ENCODE measurements at places on chromosomes 6 and 20.

DNA sequence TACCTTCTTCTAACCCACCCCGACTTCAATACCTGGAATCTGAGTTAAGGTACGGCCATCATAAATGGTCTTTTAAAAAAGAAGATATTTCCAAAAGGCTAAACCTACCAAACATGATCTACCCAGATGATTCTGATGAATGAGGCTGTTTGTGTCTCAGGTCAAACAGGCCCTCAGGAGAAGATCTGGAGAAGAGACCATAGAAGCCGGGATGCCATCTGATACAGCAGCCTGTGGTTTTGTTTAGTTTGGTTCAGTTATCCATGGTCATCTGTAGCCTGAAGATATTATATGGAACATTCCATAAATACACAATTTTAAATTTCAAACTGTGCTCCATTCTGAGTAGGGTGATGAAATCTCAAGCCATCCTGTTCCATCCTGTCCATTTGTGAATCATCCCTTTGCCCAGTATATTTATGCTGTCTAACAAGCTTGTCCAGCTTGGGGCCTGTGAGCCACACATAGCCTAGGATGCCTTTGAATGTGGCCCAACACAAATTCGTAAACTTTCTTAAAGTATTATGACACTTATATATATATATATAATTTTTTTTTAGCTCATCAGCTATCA, 4.0 kb upstream of the CAP2 start:
- DNase-seq = no peak

DNA sequence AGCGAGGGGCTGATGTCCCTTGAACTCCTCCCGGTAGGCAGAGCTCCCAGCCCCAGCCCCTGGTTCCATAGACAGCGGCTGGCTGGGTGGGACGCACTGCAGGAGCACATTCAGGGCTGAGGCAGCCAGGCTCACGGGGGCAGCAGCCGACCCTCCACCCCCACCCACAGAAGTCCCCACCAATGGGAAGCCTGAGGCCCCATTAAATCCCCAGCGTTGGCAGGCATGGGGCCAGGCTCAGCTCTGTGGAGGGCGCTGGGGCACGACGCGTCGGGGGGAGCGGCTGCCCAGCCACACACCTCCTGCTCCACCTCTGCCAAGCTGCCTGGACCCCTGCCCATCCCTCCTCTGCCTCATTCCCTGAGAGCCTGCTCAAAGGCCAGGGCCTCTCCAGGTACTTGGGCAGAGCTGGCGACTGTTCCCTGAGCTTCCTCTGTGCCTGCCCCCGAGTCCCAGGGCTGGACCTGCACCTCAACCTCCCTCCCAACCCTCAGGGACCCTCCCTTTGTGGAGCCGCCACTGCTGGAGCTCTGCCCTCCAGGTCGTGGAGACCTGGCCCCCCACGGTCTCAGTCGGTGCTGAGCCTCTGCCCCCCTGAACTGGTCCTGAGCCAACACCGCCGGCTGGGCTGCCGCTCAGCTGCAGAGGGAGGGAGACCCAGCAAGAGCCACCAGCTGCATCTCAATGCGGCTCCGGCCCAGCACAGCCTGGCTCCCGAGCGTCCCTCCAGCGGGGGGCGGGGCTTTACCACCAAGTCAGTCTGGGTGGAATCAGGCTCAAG, 9.1 kb downstream of the CHRNA4 start:
- no peak for DNase-seq

DNA sequence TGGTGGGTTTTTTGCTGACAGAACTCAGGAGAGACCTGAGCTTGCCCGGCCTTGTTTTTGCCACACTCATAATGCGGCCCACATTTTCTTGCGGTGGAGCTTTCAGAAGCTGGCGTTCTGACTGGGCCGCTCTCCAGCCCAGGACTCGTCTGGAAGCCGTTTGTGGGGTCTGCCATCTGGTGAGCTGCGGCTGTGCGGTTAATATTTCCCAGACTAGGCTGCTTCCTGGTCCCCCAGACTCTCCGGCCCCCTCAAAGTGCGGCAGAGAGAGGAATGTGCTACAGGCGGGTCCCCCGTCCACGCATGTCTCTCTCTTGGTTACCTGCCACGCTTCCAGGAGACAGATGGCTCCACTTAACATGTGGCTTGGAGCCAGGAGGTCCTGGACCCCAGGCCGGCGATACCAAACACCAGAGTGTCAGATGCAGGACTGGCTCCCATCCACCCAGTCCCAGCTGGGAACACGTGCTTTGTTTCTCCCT, 128.9 kb upstream of the PMEPA1 start:
- DNase-seq = no peak

DNA sequence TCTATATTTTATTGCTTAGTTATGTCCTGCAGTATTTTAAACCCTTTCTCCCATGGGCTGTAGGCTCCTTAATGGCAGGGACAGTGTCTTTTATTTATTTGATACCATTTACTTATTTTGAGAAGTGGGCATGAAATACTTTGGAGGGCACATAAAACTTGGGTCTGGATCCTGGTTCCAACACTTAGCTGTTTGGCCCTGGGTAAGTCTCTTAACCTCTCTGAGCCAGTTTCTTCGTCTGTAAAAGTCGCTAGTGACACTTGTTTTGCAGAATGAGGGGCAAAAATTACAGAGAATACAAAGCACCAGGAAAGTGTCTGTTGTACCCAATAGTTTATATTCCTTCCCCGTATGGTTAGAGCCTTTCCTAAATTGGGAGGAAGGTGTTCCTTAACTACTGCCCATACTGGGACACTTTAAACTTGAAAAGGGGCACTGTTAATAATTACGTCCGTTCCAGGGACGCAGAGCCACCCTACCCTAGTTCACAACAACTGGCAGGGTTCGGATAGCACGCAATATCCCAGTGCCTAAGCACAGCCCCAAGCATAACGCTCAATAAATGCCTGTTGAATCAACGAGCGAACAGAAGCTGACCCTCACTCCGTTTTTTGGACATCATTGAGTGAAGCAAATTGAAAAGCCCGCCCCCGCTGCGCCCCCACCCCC, 6.0 kb upstream of the ARMC12 start:
- no peak for DNase-seq

- DNase-seq = peak; percentile 68
These were observed 1.7 kb upstream of the TMEM170B start for GRCh38 chr6:11535801-11536230.

DNA sequence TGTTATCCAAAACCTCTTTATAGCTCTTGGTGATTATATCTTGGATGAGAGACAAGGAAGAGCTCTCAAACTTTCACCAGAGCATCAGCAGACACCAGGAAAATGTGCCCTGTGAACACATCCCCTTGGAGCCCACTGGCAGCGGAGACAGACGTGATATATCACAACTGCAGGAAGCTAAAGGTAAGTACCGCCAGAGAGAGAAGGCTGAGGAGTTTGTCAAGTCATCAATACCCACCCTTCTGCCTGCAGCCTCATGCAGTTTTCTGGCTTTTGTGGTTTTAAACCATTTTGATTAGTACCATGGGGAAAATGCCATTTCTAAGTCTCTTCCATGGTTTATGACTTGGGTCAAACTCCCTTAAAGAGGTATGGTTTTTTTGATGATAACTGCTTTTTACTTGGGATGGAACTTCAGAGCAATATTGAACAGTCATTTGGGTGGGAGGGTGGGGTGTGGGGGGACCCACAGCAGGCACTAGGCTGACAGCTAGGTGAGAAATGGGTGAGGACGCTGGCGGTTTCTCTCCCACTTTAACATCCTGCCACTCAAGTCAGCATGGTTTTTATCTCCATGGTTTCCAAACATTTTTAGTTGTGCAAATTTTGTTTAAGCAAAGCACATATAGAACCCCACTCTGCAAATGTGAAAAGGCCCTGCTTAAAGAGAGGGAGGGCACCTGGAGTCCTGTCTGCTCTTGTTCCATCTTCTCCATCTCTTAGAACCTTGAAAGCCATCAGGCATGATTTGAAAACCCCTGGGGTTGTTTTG, 108.4 kb downstream of the SCML4 start:
- no peak for DNase-seq

- DNase-seq = peak; percentile 71
These were observed 35.9 kb downstream of the PLCG1 start for GRCh38 chr20:41173161-41173721.

GRCh38 chr6:36245572-36246061, 24.2 kb upstream of the PNPLA1 start:
- DNase-seq = no peak

DNA sequence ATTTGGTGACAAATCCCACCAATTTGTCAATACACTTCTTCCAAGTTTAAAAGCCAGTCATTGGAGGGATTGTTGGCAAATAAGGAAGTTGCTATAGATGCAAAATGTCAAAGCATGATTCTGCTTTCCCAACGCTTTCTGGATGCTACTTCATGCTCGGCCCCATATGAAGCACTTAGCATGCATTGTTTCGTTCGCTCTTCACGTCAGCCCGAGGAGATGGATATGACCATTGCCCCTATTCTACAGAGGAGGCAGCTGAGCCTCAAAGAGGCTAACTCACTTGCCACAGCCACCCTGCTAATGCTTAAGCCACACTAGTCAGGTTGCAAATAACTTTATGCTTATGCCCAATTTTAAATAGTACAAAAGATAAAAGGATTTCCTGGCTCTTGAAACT, 2.8 kb upstream of the NXT1 start:
- no peak for DNase-seq

DNA sequence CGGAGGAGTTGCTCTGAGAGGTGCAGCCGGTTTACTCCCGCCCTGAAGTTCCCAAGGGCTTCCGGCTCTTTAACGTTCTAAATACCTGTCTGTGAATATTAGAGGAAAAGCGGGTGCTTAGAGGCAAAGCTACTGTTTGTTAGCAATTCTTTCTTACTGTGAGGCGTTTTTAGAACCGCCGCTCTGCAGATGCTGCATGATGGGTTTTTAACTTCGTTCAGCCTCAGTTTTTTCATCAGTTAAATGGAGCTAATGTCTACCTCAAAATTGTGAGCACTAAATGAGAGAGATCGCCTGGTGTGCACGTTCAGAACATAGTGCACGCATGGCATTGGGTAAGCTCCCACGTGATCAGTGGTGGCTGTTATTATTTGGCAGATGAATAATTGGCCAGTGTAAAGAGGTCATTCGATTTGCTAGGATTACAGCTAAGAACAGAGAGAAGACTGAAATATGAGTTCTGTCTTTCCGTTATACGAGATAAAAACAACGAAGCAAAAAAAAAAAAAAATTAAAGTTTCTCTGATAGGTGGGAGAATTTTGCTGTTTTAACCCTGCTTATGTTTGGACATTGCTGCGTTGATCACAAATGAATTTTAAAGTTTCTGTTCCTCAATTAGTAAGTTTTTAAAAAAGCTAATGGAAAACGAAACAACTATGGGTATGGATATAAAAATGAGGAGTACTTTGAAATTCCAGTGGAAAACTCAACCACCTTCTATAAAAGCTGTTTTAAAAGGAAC, 660 bp upstream of the TFB1M start:
- peak; percentile 93 for DNase-seq

DNA sequence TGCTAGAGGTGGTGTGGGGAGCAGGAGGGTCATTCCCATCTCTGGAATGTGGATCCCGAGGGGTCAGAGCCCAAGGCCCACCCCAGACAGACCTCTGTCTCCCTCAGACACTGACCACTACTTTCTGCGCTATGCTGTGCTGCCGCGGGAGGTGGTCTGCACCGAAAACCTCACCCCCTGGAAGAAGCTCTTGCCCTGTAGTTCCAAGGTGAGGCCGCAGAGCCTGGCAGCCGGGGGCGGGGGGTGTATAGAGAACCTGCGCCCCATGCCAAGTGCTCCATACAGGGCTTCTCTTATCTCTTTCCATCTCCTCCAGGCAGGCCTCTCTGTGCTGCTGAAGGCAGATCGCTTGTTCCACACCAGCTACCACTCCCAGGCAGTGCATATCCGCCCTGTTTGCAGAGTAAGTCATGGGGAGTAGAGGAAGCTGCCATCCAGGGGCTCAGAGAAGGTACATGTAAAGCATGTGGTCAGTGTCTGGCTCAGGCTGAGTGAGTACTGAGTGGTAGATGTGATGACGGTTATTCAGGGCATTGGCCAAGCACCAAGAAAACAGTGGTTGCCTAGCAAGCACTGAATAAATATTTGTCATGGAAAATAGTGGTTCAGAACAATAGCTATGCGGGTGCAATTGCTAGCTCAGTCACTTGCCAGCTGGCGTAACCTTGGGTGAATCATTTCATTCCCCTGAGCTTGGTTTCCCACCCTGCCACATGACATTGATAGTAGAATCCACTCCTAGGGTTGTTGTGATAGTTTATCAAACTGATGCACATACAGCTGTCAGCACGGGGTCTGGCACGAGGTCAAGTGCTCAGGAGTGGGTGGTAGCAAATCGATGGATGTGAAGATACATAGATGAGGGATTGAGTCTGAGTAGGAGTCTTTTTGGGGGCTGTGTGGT, 3.5 kb downstream of the PIGT start:
- peak; percentile 99 for DNase-seq

DNA sequence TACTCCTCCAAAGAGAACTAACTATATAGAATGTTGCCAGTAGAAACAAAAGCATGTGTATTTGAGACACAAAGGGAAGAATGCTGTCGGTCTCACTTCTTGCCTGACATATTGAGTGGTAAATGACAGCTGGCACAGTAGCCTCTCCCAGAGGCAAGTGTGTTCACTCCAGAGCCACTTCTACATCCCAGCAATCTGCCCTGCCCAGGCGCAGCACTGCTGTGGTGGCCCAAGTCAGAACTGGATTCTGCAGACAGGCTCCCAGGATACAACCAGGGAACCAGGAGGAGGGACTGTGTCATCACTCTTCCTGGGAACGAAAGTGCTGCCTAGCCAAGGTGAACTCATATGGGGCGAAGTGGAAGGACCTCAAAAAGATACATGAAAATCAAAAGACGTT, 103.2 kb upstream of the ARMC2 start:
- DNase-seq = no peak

GRCh38 chr6:104943781-104944180, 13.1 kb upstream of the LIN28B start:
- DNase-seq = peak; percentile 38

GRCh38 chr20:39234520-39235095, 272.5 kb downstream of the DHX35 start:
- no peak for DNase-seq

DNA sequence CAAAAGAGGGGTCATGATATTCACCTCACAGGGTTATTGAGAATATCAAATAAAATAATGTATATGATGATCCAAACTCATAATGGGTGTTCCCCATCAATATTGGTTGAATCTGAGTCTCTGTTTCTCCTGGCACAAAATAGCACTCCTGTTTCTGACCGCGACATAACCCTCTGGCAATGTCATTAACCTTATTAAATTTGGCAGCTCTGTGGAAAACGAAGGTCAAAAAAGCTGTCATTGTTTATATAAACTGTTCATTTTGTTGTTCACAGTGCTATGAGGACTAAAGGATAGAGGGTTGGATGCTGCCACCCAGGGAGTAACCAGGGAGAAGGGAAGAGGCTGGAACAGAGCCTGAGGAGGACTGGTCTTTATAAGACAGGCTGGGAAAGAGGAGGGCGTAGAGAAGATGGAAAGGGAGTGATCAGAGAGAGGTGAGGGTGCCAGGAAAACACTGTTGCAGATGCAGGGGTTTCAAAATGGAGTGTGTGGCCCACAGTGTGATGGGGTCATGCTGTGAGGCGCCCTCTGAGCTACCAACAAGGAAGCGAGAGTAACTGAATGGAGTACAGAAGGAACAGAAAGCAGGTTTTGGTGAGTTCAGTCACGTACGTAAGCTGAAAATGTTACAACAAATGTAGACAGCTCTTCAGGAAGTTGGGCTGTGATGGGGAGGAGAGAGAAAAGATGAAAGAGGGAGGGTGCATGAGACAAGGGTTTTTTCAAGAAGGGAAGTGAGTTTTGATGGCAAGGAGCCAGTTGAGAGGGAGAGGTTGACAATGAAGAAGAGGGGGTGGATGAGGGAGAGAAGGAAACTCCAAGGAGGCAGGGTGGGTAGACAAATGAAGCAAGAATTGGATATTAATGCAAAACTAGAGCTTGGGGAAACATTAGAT, 251.6 kb upstream of the TAB2 start:
- no peak for DNase-seq

- no peak for DNase-seq
These were observed 6.1 kb upstream of the SLC35B3 start for GRCh38 chr6:8441452-8441851.

All from lung microvascular endothelial cell (primary cell).